ENCODE measurements at places on chromosomes 4 and X. TPM values are rescaled to one million over a fixed set of nuclear protein-coding genes. Genes with fewer than 3 reads are reported as not detected.

The GJB1 gene
- total RNA-seq: 80.4 TPM

GRCh38 chrX:17160975-17161374, 214.0 kb upstream of the NHS start:
- DNase-seq: no peak

- DNase-seq: no peak
These were observed 67.7 kb downstream of the DCLK2 start for GRCh38 chr4:150145946-150146340.

DNA sequence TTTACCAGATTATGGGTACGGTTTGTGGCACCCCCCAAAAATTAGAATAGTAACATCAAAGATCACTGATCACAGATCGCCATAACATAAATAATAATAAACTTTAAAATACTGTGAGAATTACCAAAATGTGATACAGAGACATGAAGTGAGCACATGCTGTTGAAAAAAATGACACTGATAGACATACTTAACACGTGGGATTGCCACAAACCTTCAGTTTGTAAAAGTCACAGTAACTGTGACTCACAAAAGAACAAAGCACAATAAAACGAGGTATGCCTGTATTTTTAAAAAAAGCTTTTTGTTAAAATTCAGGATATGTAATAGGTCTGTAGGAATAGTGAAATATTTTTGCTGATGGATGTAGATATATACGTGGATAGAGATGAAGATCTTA, 93.4 kb downstream of the TET2 start:
- DNase-seq: no peak

- DNase-seq: no peak
These were observed 53.1 kb upstream of the HGFAC start for GRCh38 chr4:3388471-3389232.

DNA sequence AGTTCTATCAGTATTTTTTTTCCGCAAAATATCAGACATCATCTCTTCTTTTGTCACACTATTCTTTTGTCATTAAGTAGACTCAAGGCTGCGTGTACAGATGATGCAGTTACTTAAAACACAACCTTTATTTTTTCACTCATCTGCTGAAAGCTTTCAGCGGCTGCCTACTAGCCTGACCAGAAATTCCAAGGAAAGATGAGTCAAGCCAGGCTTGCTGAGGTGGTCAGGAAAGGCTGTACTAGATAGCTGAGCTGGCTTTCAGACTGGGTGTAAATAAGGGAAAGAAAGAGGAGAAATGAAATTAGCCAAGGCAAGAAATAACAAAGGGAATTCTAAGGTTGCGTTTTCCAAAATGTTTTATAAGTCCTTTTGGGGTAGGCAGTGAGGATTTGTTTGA, 17.9 kb downstream of the STK26 start:
- no peak for DNase-seq
